ENCODE measurements at places on chromosomes 3 and 15. TPM values are rescaled to one million over a fixed set of nuclear protein-coding genes. Genes with fewer than 3 reads are reported as not detected.
A peak's percentile ranks its signal among the peaks of the same experiment; 100 is the strongest.

DNA sequence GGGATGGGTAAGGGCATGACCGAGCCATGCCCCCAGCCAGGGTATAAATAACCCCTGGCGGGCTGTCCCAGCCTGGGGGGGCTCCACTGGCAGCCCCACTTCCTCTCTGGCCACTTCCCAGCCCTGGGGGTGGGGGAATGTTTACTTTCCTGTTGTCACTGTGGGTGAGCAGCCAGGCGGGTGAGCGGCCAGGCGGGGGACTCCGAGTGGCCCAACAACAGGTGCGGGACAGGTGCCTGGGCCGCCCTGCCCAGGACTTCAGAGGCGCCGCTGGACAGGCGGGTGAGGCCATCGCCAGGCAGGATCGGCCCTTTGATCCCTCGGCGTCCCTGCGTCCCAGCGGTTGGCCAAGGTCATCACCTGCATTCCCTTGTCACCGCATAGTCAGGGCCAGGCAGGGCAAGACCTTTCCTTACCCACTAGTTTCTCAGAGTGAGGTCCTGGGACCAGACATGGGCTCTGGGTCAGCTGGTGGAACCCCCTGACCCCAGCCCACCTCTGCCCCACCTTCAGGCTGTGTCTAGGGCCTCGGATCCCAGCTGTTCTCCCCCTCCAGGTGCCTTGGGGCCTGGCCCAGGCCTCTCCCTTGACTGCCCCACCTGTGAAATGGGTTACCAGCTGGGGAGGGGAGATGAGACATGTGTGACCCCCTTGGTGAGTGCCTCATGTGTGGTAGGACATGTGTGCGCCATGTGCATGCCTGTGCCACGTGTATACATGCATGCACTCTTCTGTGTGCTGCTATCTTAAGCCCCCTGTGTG, 16.6 kb downstream of the SEMA3F start:
- no peak overlapping the region for H3K4me3 ChIP-seq
- peaks cover 1% of the 10 kb centered on the region for H3K27me3 ChIP-seq
- peak overlapping the region; percentile 51 for H3K27ac ChIP-seq
- no peaks in the 10 kb centered on the region for H3K36me3 ChIP-seq
- peaks cover 34% of the 10 kb centered on the region for H3K4me1 ChIP-seq

GRCh38 chr3:197809356-197810020, 18.4 kb downstream of the LRCH3 start:
- peaks cover 12% of the 10 kb centered on the region for H3K36me3 ChIP-seq
- H3K27me3 ChIP-seq: no peaks in the 10 kb centered on the region
- peak overlapping the region; percentile 67 for H3K4me3 ChIP-seq
- H3K4me1 ChIP-seq: peaks cover 65% of the 10 kb centered on the region
- peak overlapping the region; percentile 88 for H3K27ac ChIP-seq

DNA sequence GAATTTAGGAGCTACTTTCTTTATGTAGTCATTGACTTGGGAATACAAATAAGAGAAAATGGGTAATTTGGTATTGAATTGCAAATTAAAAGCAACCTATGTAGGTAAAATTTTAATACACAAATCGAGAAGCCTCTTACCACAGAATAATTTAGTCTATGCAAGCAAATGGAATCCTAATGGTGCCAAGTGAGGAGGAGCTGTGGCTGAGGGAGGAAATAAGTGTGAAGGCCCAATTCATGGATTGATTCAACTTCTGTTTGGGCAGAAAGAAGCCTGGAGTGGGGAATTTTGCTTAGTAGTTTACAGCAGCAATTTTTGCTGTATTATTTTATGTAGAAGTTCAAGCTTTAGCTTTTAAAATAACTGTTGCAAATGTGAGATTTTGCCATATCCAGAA, 291.9 kb downstream of the OXSM start:
- no peaks in the 10 kb centered on the region for H3K36me3 ChIP-seq
- H3K4me3 ChIP-seq: no peak overlapping the region
- no peak for DNase-seq
- H3K27ac ChIP-seq: no peak overlapping the region
- no peaks in the 10 kb centered on the region for H3K27me3 ChIP-seq

DNA sequence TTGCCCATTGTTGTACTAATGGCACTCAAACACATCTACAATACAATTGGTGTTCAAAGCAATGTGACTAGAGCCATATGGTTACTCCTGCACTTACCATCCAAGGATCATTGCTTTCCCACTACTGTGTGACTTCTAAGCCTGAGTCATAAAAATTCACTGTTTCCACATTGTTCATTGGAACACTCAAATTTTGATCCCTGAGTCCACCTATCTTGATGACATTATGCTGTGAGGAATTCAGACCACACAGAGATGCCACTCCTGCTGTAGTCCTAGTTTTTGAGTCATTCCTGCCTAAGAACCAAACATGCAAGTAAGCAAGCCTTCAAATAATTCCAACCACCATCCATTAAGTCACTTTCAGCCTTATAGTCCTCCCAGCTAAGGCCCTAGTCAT, 176.2 kb downstream of the EFHB start:
- H3K27ac ChIP-seq: no peak overlapping the region
- no peaks in the 10 kb centered on the region for H3K27me3 ChIP-seq
- no peaks in the 10 kb centered on the region for H3K36me3 ChIP-seq
- H3K4me1 ChIP-seq: no peaks in the 10 kb centered on the region

DNA sequence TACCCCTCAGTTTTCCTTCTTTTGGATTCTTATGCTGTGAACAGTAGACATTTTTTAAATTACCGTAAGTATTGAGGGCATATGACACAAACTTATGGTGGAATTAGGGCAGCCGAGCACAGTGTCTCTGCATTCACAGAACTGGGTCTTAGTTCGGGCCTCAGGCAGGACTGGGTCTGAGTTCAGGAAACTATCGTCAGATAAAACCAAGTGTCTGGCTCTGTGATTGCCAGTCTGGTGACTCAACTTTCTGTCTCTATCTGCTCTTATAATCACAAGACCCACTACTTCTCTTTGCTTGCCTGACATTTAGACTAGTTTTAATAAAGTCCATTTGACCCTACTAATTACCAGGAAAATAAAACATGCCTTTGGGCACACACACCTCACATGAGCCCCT, 146.2 kb downstream of the LMLN start:
- H3K27me3 ChIP-seq: peaks cover 11% of the 10 kb centered on the region
- no peak for DNase-seq
- H3K4me3 ChIP-seq: peak overlapping the region; percentile 45
- peaks cover 10% of the 10 kb centered on the region for H3K4me1 ChIP-seq

GRCh38 chr3:28173836-28174235, 67.6 kb upstream of the CMC1 start:
- DNase-seq: no peak
- no peaks in the 10 kb centered on the region for H3K4me1 ChIP-seq
- no peak overlapping the region for H3K27ac ChIP-seq

- no peak for DNase-seq
- no peak overlapping the region for H3K4me3 ChIP-seq
- H3K27ac ChIP-seq: no peak overlapping the region
- no peaks in the 10 kb centered on the region for H3K27me3 ChIP-seq
- peaks cover 56% of the 10 kb centered on the region for H3K4me1 ChIP-seq
Measured at GRCh38 chr15:90365414-90366055, 13.5 kb downstream of the ZNF774 start.

DNA sequence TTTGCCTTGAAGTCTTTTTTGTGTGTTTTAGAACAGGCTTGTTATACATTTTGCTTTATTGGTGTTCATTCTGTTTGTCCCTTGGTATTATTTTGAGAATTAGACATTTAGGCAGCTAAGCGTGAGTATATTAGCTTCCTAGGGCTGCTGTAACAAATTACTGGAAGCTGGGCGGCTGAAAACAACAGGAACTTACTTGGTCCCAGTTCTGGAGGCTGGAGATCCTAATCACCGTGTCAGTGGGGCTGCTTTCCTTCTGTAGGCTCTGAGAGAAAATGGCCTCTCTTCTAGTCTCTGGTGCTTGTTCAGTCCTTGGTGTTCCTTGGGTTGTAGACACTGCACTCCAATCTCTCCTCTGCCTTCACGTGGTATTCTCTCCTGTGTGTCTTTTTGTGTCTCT, 142.3 kb downstream of the KLHL25 start:
- H3K36me3 ChIP-seq: peaks cover 11% of the 10 kb centered on the region
- peaks cover 23% of the 10 kb centered on the region for H3K4me1 ChIP-seq
- H3K27ac ChIP-seq: no peak overlapping the region
- H3K27me3 ChIP-seq: peaks cover 1% of the 10 kb centered on the region

- DNase-seq: no peak
- H3K4me3 ChIP-seq: no peak overlapping the region
- H3K27me3 ChIP-seq: peaks cover 5% of the 10 kb centered on the region
Measured at GRCh38 chr3:156033428-156033827, 87.0 kb upstream of the KCNAB1 start.

GRCh38 chr15:49986326-49986725, 132.7 kb downstream of the ATP8B4 start:
- H3K36me3 ChIP-seq: no peaks in the 10 kb centered on the region
- DNase-seq: no peak
- no peaks in the 10 kb centered on the region for H3K27me3 ChIP-seq
- no peak overlapping the region for H3K27ac ChIP-seq
- H3K4me3 ChIP-seq: no peak overlapping the region

DNA sequence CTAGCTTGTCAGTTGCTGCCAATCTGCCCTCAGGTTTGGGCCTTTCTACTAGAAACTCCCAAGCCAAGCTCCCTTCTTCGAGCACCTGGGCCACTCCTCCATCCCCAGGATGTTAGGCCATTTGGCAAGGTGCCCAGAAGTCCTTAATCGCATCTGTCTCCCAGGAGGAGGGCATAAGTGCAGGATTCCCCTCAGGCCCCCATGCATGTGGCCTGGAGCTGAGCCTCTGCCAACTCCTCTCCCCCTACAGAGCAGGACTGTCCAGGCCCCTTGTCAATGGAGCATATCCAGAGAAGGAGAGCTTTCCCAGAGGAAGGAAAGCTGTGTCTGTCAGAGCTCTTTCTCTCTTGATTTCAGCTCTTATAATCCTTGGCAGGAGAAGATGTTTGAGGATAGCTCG, 182.6 kb upstream of the ROPN1 start:
- no peak overlapping the region for H3K4me3 ChIP-seq
- no peak for DNase-seq
- H3K27ac ChIP-seq: no peak overlapping the region
- H3K36me3 ChIP-seq: no peaks in the 10 kb centered on the region
- H3K27me3 ChIP-seq: peaks cover 16% of the 10 kb centered on the region

- DNase-seq: no peak
- H3K27me3 ChIP-seq: peaks cover 25% of the 10 kb centered on the region
- no peak overlapping the region for H3K4me3 ChIP-seq
- H3K27ac ChIP-seq: no peak overlapping the region
- no peaks in the 10 kb centered on the region for H3K36me3 ChIP-seq
Measured at GRCh38 chr15:38190501-38190900, 62.1 kb upstream of the SPRED1 start.

GRCh38 chr15:57554063-57554811, 37.5 kb upstream of the MYZAP start:
- H3K4me3 ChIP-seq: no peak overlapping the region
- DNase-seq: no peak
- no peaks in the 10 kb centered on the region for H3K27me3 ChIP-seq
- no peaks in the 10 kb centered on the region for H3K36me3 ChIP-seq

GRCh38 chr15:48677821-48678220, 32.3 kb upstream of the FBN1 start:
- no peaks in the 10 kb centered on the region for H3K36me3 ChIP-seq
- peak overlapping the region; percentile 83 for H3K27ac ChIP-seq
- no peaks in the 10 kb centered on the region for H3K27me3 ChIP-seq
- peaks cover 98% of the 10 kb centered on the region for H3K4me1 ChIP-seq
- no peak overlapping the region for H3K4me3 ChIP-seq
- no peak for DNase-seq

DNA sequence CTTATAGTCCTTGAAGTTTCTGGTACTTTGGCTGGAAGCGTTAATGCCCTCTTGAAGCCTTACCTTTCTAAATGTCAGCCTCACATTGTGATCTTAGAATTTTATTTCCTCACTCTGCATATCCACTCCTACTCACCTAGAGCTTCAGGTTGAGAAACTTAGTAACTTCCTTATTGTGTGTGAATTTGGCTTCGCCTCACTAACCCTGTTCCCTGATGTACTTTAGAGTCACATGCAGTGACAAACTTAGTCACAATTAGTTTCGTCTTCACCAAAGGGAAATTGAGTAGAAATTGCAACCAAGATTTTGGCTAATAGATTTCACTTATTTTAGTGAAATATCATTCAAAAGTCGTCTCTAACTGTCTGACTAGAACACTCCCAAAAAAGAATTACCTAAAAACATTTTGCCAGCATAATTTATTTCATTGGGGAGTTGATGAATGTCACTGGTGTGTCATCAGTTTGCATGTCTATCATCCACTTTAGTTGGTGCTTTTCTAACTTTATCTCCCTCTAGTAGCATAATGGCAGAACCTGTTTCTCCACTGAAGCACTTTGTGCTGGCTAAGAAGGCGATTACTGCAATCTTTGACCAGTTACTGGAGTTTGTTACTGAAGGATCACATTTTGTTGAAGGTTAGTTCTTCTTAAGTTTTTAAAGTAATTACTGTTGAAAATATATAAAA, 960 bp downstream of the MFN1 start:
- peaks cover 11% of the 10 kb centered on the region for H3K36me3 ChIP-seq
- peaks cover 4% of the 10 kb centered on the region for H3K27me3 ChIP-seq
- peaks cover 25% of the 10 kb centered on the region for H3K4me1 ChIP-seq
- H3K27ac ChIP-seq: peak overlapping the region; percentile 97
- H3K4me3 ChIP-seq: peak overlapping the region; percentile 100

- H3K27ac ChIP-seq: no peak overlapping the region
- no peak for DNase-seq
- no peak overlapping the region for H3K4me3 ChIP-seq
- no peaks in the 10 kb centered on the region for H3K27me3 ChIP-seq
- peaks cover 16% of the 10 kb centered on the region for H3K4me1 ChIP-seq
Measured at GRCh38 chr3:120516136-120516535, 65.3 kb upstream of the FSTL1 start.

DNA sequence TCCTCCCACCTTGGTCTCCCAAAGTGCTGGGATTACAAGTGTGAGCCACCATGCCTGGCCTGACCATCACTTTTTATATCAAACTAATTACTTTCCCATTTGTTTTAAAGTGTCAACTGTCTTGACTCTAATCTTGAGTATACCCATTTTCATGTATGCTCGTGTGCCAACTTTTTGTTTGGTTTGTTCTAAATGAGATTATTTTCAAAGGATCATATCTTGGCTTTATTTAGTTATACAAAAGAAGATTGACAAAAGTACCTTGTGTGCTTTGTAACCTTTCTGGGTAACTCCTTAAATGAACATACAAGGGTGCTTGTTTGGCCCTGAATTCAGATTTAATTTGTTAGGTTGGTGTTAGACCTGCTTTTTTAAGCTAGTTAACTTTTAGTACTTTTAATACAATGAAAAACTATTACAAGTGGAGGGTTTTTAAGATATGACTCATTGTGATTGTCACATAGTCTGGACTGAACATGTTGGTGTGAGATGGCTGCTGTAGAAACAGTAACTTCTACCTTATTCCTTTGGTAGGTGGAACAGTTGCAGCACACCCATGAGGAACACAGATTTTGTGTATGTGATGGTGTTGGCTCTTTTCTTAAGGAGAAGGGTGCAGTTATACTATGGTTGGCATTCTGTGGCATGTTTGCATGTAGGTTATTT, 10.7 kb downstream of the KIF23 start:
- H3K4me3 ChIP-seq: peak overlapping the region; percentile 20
- H3K27me3 ChIP-seq: no peaks in the 10 kb centered on the region
- H3K27ac ChIP-seq: peak overlapping the region; percentile 58
- peak; percentile 27 for DNase-seq
- peaks cover 36% of the 10 kb centered on the region for H3K36me3 ChIP-seq

The IGF2BP2 gene
- total RNA-seq: 101 TPM

The ABI3BP gene
- total RNA-seq: 12.9 TPM

The SV2B gene
- not detected for total RNA-seq

The EIF4G1 gene
- total RNA-seq: 522 TPM

The CPN2 gene
- total RNA-seq: 0.21 TPM

The SEC11A gene
- total RNA-seq: 209 TPM

The ZBTB47 gene
- total RNA-seq: 29.6 TPM

The SPTBN5 gene
- 0.32 TPM for total RNA-seq

The CASR gene
- not detected for total RNA-seq

The PLCH1 gene
- total RNA-seq: not detected

The LRRK1 gene
- total RNA-seq: 13.6 TPM

The GRM2 gene
- total RNA-seq: not detected

Measured in HFFc6 (cell line).